HepG2 (cell line): ENCODE measurements at places on chromosomes 16 and 17. TPM values are rescaled to one million over a fixed set of nuclear protein-coding genes. Genes with fewer than 3 reads are reported as not detected.

The SLC2A4 gene
- 2.6 and 5.8 TPM in 2 replicates for total RNA-seq

The ERBB2 gene
- total RNA-seq, result 30.2 and 64.1 TPM in 2 replicates

The TMED6 gene
- total RNA-seq, result 6.4 and 14.4 TPM in 2 replicates

The CMTM3 gene
- total RNA-seq, result 20.6 and 29.2 TPM in 2 replicates

The HS3ST6 gene
- not detected in 2 replicates for total RNA-seq

The PCYT2 gene
- 240 and 297 TPM in 2 replicates for total RNA-seq
